Right cardiac atrium (tissue), 5 donors: ENCODE measurements at places on chromosomes 2 and 18. TPM values are rescaled to one million over a fixed set of nuclear protein-coding genes. Genes with fewer than 3 reads are reported as not detected.

GRCh38 chr2:24313744-24314632 is 46.3 kb downstream of the ITSN2 start:
- DNase-seq: no peak

DNA sequence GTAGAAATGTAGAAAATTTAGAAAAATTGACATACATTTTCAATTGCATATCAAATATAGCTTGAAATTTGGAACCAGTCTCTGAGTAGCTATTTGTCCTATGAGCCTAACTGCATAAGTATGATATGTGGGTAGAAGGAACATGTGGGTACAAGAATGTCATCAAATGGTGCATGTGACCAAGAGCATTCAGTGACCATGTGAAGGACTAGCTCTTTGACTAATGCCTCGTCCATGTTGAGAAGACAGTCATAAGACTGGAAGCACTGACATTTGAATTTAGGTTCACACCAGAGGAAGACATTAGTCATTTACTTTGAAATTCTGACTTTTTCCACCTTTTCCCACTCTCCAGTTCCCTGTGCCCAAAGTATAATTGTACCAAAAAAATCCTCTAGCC is 12.6 kb downstream of the MRPL44 start:
- no peak for DNase-seq

- no peak for DNase-seq
Observed at GRCh38 chr2:174654419-174654941, 56.9 kb upstream of the WIPF1 start.

DNA sequence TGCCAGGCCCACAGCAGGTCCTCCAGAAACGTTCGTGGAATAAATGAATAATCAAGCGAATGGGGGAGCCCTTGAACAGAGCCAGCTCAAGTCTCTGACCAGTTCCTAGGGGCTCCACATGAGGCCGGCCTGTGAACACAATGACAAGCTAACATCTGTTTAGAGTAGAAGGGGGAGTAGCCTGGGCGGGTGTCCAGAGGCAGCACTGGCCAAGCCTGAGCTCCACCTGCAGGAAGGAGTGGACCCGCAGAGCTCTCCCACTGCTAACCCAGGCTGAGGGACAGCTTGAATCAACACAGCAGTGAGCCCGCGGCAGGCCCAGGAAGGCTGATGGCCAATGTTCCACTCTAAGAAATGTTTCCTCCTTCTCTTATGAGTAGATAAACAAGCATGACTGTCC is 234.8 kb upstream of the RAB6C start:
- DNase-seq: no peak

DNA sequence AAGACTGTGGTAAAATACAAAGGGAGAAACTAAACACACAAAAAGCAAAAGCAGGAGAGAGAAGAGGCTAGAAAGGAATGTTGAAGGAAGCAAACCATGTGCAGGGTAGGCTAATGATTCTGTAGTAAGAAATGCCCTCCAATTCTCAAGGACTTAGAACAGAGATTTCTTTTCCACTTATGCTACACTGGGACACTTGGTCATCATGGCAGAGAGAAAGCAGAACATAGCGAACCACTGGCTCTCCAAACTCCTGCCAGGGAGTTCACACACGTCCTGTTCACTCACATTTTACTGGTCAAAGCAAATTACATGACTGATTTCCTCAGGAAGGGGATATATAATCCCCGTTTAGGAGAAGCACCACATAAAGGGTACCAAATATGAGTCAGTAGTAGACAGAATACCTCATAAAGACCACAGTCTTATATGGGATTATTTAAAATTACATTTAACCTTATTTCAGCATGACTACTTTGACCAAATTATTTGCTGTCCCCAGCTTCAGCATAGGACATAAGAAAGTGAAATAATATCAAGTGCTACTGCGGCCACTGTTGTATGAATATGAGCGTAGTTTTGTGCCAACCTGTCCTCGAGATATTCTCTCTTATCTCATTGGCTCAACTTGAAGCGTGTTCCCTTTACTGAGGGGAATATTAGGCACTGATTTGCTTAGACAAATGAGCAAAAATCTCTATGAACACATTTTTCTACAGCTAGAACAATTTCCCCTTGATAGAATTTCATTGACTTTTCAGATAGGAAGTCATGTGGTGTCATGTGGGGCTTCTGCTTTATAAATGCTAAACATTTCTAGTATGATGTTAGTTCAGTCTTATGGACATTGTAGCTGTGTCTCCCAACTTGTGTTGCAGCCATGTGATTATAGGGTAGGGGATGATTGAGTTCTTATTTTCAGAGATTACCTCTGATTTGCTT is 81.7 kb downstream of the FAM161A start:
- no peak for DNase-seq

- no peak for DNase-seq
Observed at GRCh38 chr2:38148501-38148900, 72.5 kb upstream of the CYP1B1 start.

DNA sequence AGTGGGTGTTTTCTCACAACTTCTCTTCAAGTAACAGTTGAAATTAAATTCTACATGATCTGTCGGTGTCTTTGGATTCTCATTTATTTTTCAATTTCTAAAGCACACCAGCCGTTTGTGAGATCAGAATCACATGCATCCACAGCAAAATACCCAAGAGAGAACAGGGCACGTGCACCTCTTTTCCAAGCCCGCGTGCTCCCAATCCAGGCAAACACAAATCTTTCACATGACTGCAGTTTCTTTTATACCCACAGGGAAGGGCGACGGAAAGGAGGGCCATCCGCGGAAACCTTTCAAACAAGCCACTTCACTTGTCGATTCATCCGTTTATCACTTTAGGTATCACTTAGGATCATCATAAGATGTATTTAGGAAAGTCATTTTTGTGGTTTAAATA is 13.0 kb upstream of the DAPL1 start:
- DNase-seq: no peak

- DNase-seq: no peak
Observed at GRCh38 chr2:94964193-94964592, 61.3 kb upstream of the MAL start.

GRCh38 chr18:811182-811891 is 705 bp downstream of the YES1 start:
- DNase-seq: no peak

GRCh38 chr2:53033411-53033810 is 734.2 kb upstream of the CHAC2 start:
- no peak for DNase-seq

GRCh38 chr2:160269365-160269764 is 69.3 kb upstream of the ITGB6 start:
- no peak for DNase-seq

DNA sequence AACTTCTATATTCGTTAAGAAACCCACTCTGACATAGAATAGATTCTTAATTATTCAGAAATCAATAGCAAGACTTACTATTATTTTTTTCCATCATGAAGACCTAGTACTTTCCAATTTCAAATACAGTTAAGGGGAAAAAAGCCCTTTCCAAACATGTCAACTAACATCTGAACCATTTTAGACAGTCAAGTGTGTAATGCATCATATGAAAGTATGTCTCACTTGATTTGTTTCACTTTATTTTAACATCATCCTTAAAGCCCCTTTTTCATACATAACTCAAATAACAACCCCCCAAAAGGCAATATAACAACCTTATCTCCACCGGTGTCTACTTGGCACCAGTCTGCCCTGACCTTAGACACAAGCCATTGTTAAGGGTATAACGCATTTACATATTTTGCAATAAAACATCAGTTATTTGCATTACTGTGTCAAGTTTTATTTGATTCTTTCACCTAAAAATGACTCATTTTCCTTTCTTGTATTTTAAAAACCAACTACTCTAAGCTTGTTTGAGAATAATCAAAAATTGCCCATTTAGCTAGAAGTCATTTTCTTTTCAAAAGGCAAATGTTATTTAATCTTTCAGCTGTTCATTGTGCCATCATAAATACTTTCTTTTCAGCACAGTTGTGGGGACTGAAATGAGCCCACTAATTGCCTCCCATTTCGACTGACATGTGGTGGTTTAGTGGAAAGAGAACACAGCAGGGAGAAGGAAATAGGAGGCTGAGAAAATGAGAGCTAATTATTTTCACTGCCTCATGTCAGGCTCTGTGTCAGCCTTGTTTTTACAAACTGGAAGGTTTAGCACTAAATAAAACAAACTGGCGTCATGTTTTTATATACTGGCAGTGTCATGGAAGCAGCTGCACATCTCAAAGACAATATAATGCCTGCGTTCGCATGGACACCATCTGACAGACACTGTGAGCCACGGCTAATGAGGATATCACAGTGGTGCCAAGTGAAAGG is 104.7 kb upstream of the CDCA7 start:
- no peak for DNase-seq

Gene ERICH2
- total RNA-seq: not detected

Gene MLPH
- 123 TPM for total RNA-seq

Gene UGT1A9
- total RNA-seq: not detected

Gene PTPN4
- 42.5 TPM for total RNA-seq
